ENCODE measurements at places on chromosomes 5 and 9.

DNA sequence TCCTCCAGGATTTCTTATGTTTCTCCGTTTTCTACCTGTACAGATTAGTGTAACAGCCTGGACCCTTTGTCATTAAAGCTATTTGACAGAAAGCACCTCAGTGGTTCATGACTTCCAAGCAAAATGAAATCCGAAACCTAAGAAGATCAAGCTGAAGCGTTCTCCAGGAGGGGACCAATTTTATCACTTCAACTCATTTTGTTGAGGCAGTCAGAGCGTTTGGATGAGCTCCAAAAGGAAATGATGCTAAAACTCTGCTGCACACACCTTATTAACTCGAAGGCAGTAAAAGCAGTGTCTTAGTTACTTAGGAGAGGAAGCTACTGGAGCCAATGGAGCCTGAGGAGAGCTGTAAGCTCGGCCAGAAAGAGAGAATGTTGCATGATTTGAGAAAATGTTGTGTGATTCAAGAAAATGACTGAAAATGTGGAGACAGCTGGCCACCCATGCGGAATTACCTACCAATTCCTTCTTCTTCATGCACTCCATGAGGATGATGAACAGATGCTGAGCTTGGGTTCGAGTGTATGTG, 346.7 kb upstream of the KLF9 start:
- no peak for DNase-seq

GRCh38 chr9:124363326-124364096, 51.7 kb downstream of the PSMB7 start:
- DNase-seq = no peak

DNA sequence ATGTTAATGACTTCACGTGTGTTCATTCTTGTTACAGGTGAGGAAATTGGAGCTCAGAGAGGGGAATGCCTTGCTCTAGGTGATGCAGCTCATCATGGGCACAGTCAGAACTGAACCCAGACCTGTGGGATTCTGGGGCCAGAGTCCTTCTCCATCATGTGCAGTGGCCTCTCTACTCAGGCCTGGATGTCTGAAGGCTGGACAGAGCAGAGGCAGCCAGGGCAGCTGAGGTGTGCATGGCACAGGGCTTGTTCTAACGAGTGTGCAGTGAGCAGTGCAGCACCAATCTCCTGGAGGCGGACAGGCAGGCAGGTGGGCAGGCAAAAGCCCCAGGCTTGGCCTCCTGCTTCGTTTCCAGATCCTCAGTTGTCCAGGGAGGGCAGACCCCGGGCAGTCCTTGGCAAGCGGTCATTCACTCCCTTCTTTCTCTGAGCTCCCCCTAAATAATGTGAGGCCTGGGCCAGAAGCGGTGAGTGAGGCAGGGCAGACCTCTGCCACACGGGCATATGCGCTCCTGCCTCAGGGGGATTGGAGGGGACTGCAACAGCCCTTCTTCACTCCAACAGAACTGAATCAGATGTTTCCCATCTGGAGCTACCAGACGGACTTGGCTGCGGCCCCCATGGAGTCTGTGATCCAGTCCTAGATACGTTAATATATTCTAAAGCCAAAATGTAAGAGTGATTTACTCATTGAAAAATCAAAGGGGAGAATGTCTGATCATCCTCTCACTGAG, 68.7 kb upstream of the FSTL4 start:
- no peak for DNase-seq

DNA sequence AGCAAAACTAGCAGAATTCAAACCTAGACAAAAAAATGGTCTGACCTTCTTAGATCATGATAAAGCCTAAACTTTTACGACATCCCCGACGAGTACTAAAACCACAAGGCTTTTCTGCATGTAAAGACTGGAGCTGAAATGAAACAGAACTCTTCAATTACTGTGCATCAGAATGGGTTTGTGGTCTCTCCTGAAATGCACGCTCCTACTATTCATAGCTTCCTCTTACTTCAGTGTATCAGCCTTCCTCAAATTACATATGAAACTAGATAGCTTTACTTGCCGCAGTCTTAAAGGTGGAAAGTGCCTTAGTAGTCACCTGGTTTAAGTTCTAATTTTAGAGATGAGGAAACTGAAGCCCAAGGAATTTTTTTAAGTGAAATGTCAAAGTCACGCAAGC, 24.6 kb upstream of the MED10 start:
- DNase-seq = no peak

All from stimulated activated CD4-positive, alpha-beta T cell treated with anti-CD3 and anti-CD28 coated beads, Interleukin-1b, Interleukin-23, amount 100 ng/mL, for 1 hour (primary cell).